Activated CD4-positive, alpha-beta T cell treated with anti-CD3 and anti-CD28 coated beads, Interleukin-2, amount 50 U/mL, for 1 hour (primary cell): ENCODE measurements at places on chromosomes 7 and 10.

GRCh38 chr10:124650263-124650662 lies 93.9 kb downstream of the FAM53B start:
- DNase-seq, result no peak

- DNase-seq, result no peak
Observed at GRCh38 chr10:109866168-109866994, 56.9 kb downstream of the XPNPEP1 start.

GRCh38 chr10:75400771-75401568 lies 594 bp downstream of the ZNF503 start:
- no peak for DNase-seq

DNA sequence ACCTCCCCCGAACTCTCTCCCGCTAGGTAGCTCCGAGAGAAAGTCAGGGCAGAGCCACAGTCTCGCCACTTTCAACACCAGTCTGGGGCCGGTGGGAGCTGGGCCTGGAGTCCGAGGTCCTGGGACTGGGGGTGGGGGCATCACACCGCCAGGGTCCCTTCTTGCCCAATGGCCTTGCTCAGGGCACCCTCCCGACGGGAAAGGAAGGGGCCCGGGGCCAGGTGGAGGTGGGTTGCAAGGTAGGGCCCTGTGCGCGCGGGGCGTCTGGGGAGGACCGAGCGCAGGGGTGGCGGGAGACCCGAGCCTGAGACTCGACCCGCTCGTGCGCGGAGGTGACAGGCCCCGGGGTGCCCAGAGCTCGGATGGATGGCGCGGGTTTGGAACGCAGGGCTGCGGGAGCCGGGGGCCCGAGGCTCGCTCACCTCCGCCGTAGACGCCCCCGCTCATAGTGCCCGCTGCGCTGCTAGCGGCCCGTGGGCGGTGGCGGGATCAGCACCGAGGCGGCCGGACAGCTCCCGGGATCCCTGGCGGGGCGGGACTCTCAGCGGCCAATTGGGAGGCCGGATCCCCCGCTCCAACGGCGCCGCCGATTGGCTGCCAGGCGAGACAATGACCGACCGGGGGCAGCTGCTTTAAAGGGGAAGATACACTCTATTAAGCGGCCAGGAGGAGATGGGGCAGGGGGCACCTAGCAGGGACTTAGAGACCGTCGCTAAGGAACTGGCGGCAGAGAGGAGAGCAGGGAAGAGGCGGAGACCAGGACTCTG lies at the start of gene ACTL6B:
ACTL6B (minus strand) TSS at position 541 of the 767 bp plus-strand sequence; CDS start at position 447, 94 bp downstream.
- peak; percentile 49 for DNase-seq

- no peak for DNase-seq
Observed at GRCh38 chr7:23369100-23369499, 70.0 kb downstream of the MALSU1 start.

- no peak for DNase-seq
Observed at GRCh38 chr7:100102950-100103840, 1.8 kb downstream of the AP4M1 start.

GRCh38 chr10:123331438-123331837 lies 177.2 kb downstream of the BUB3 start:
- DNase-seq, result no peak

GRCh38 chr7:77697535-77697831 lies 1.2 kb downstream of the RSBN1L start:
- DNase-seq, result no peak

- no peak for DNase-seq
Observed at GRCh38 chr10:79153745-79154144, 85.0 kb downstream of the ZMIZ1 start.

DNA sequence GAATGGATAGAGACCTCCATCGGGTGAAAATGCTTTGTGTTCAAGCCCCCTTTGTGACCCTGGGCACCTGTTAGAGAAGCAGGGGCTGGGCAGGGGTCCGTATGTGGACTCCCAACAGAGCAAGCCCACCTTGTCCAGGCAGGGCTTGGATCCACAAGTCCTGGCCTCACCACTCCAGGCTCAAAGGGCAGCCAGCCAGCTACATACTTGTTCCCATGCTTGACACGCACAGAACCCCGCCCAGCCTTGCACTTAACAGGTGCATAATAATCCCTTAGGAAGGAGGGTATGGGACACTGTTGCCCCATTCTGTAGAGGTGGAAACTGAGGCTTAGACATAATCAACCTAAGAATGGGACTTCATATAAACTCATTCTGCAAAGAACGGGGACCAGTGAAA lies 160.6 kb downstream of the PRKAG2 start:
- no peak for DNase-seq

- no peak for DNase-seq
Observed at GRCh38 chr7:7687800-7688199, 30.6 kb downstream of the RPA3 start.

GRCh38 chr10:52678611-52679010 lies 94.0 kb downstream of the MBL2 start:
- no peak for DNase-seq
